ENCODE measurements at places on chromosomes 13 and 19. TPM values are rescaled to one million over a fixed set of nuclear protein-coding genes. Genes with fewer than 3 reads are reported as not detected.

The IGSF23 gene
- total RNA-seq = not detected

The CHERP gene
- total RNA-seq = 10.7 TPM

GRCh38 chr13:101567841-101568240 lies 115.4 kb downstream of the ITGBL1 start:
- no peak for DNase-seq

DNA sequence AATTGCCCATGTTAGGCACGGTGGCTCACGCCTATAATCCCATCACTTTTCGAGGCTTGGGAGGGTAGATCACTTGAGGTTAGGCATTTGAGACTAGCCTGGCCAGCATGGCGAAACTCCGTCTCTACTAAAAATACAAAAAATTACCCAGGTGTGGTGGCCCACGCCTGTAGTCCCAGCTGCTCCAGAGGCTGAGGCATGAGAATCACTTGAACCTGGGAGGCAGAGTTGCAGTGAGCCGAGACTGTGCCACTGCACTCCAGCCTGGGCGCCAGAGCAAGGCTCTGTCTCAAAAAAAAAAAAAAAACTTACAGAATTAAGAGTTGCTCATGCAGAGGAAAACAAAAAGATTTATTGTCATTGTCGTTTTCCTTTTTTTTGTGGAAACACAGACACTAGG lies 3.4 kb upstream of the PSMC4 start:
- no peak for DNase-seq

Measured in HT-29 (cell line).